Astrocyte (in vitro differentiated cells and primary cell): ENCODE measurements at places on chromosomes 3 and 15. TPM values are rescaled to one million over a fixed set of nuclear protein-coding genes. Genes with fewer than 3 reads are reported as not detected.
A peak's percentile ranks its signal among the peaks of the same experiment; 100 is the strongest.

DNA sequence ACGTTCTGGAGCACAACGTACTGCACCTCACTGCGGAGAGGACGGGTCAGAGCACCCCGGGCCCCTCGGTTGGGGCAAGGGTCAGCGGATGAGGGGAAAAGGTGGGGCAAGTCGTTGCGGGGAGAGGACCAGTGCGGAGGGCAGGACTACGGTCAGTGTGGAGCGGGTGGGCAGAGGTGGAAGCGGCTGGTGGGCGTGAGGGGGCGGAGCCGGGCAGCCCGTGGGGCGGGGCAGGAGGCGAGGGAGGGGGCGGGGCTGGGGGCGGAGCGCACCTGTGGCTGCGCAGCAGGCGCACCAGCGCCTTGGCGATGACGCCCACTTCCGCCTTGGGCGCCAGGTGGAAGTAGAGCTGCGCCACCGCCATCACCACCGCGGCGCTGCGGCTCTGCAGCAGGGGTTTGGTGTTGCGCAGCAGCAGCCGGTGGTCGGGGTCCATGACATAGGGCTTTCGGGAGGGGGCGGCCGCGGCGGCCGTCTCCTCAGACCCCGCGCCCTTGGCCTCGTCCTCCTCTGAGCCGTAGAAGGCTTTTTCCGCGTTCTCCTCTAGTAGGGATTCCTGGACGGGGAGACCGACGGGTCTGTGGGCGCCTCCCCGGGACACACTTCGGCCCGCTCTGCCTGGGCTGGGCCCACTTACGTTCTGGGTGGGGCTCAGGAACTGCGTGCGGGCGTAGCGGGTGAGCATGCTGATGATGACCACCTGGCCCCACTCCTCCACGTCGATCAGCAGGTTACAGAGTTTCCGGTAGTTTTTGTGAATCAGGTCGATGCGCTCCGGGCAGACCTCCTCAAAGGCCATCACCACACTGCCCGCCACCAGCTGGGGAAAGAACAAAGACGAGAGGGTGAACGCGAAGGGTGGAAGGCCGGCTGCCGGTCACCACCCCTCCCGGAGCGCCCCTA is 29.2 kb downstream of the AP3B2 start:
- no peak for DNase-seq

The PLA2G4D gene
- total RNA-seq, result not detected in 2 replicates

DNA sequence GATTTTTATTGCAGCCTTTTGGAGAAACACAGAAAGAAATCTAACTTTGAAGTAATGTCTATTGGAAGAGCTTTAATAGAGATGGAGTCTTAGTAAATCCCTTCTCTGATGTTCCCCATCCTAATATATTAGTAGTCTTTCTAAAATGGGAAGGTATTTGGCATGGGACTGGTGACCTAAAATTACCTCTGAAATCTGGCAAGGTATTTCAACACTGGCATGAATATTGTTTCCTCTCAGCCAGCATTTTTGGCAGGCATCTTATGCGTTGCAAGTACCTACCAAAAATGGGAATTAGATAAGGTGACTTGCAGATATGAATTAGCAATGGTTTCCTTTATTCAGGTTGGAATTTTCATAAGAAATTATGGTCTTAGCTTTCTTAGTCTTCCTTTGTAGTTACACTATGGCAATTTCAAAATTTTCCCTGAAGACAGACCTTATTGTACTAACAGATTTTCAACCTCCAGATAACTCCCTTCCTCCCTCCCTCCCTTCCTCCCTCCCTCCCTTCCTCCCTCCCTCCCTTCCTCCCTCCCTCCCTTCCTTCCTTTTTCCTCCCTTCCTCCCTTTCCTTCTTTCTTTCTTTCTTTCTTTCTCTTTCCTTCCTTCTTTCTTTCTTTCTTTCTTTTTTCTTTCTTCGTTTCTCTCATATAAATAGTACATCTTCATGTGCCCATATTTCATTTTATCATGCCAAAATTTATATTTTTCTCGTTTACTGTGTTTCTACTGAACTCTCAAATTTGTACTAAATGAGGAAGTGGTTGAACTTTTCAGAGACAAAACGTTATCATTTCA is 168.2 kb upstream of the KCNMB2 start:
- peak; percentile 61 for DNase-seq

The SPESP1 gene
- not detected in 2 replicates for total RNA-seq

GRCh38 chr3:112460519-112461195 is 38.6 kb downstream of the BTLA start:
- DNase-seq, result no peak
